Thymus (tissue), 14 donors: ENCODE measurements at places on chromosomes 6 and 20. TPM values are rescaled to one million over a fixed set of nuclear protein-coding genes. Genes with fewer than 3 reads are reported as not detected.
A peak's percentile ranks its signal among the peaks of the same experiment; 100 is the strongest.

DNA sequence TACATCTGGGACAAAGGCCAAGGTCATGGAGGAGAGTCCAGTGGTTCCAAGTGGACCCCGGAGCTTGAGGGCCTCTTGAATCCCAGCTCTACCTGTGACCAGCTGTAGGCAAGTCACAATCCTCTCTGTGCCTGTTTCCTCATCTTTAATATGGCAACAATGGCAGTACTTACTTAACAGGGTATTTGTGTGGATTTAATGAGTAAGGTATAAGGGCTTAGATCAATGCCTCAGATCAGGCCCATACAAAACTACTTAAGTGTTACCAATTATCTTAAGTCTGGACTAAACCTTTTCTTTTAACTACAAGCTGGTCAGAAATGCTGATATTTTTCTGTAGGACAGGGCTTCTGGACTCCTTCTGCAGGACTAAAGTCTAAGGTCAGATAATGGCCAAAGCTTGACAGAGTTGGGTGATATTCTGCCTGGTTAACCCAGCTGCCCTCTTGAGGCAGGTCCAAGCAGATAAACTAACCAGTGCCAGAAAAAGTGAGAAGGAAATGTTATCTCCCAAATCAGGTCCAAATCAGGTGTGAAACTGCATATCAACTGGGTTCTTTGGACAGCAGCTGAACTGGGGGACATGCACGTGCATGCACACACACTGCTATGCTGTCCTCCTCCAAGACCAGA lies 2.2 kb downstream of the SULF2 start:
- no peaks in the 10 kb centered on the region for H3K36me3 ChIP-seq
- H3K4me3 ChIP-seq, result no peak overlapping the region
- H3K27ac ChIP-seq, result no peak overlapping the region
- H3K4me1 ChIP-seq, result no peaks in the 10 kb centered on the region

- H3K36me3 ChIP-seq, result no peaks in the 10 kb centered on the region
- no peaks in the 10 kb centered on the region for H3K4me1 ChIP-seq
- no peak overlapping the region for H3K27ac ChIP-seq
- H3K27me3 ChIP-seq, result peaks cover 43% of the 10 kb centered on the region
Observed at GRCh38 chr6:132404736-132405135, 3.5 kb upstream of the MOXD1 start.

- DNase-seq, result no peak
- H3K4me1 ChIP-seq, result no peaks in the 10 kb centered on the region
- no peak overlapping the region for H3K4me3 ChIP-seq
- H3K27ac ChIP-seq, result no peak overlapping the region
Observed at GRCh38 chr6:71502956-71503355, 214.3 kb downstream of the OGFRL1 start.

DNA sequence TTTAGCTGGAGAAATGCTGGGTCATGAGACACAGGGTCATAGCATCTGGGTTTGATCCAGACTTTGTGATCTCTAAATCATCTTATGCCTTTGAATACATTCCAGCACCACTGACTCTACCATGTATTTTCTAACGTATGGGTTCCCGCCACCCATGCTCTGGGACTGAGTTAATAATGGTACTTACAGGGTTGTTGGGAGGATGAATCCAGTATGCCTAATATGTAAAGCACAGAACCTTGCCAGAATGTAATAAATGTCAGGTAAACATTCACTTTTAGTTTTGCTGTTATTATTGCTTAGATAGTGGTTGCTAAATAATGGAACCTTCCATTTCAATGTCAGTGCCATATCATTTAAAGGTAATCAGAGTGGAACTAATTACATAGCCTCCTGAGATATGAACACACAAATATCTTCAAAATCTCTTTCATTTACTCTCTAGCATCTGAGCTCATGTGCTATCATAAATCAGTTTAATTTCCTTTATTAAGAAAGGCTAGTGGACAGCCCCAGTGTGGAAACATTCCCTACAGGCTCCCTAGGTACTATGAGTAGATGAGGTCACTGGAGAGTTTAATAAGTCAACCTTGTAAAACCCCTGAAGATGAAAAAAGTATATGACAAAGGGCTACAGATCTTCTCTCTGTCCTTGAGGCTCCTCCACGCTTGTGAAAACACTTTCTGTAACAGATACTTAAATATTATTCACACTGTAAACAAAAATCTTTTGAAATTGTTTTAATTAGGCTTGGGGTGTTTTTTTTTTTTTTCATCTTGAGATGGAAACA lies 226.6 kb downstream of the ALDH8A1 start:
- H3K4me3 ChIP-seq, result no peak overlapping the region
- no peaks in the 10 kb centered on the region for H3K27me3 ChIP-seq
- DNase-seq, result no peak
- no peaks in the 10 kb centered on the region for H3K4me1 ChIP-seq

- no peaks in the 10 kb centered on the region for H3K36me3 ChIP-seq
- H3K27ac ChIP-seq, result no peak overlapping the region
- no peaks in the 10 kb centered on the region for H3K27me3 ChIP-seq
- DNase-seq, result no peak
- H3K4me1 ChIP-seq, result no peaks in the 10 kb centered on the region
- no peak overlapping the region for H3K4me3 ChIP-seq
Observed at GRCh38 chr6:140987364-140988155, 1145.2 kb upstream of the GJE1 start.

DNA sequence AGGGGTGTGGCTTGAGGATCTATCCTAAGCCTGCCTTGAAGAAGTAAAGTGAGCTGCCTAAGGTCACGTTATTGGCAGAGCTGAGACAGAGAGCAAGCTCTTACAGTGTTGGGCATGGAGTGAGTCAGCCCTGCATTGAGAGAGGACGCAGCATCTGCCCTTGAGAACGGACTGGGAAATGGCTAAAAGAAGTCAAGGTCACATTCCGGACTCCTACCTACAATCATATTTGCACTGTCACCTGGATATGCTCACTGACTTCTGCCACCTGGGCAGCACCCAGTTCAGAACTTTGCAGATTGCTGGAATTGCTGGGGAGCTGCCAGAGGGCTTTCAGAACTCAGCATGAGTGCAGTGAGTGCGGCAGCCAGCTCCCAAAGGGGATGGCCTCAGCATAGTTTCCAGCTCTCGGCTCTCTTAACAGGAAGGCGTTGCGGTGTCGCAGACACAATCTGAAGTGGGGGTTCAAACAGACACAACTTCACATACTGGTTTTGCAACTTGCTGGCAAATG lies 199.3 kb upstream of the SGK1 start:
- no peak overlapping the region for H3K4me3 ChIP-seq
- H3K36me3 ChIP-seq, result no peaks in the 10 kb centered on the region
- DNase-seq, result peak; percentile 34
- no peaks in the 10 kb centered on the region for H3K27me3 ChIP-seq
- peaks cover 30% of the 10 kb centered on the region for H3K4me1 ChIP-seq

DNA sequence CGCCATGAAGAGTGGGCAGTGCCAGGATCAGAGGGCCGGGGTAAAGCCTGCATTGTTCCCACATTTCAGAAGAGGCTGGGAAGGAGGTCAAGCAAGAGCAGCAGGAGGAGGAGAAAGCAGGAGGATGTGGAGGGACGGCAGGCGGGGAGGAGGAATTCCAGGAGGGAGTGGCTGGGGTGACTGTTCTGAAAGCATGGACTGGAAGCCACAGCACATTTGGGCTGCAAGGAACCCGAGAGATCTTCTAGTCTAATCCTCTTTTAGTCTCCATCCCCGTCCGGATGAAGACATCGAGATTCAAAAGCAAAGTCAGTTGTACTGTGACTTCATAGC lies 76.9 kb downstream of the FAM50B start:
- H3K4me3 ChIP-seq, result no peak overlapping the region
- no peaks in the 10 kb centered on the region for H3K36me3 ChIP-seq
- H3K27me3 ChIP-seq, result peaks cover 2% of the 10 kb centered on the region
- DNase-seq, result no peak
- no peaks in the 10 kb centered on the region for H3K4me1 ChIP-seq

DNA sequence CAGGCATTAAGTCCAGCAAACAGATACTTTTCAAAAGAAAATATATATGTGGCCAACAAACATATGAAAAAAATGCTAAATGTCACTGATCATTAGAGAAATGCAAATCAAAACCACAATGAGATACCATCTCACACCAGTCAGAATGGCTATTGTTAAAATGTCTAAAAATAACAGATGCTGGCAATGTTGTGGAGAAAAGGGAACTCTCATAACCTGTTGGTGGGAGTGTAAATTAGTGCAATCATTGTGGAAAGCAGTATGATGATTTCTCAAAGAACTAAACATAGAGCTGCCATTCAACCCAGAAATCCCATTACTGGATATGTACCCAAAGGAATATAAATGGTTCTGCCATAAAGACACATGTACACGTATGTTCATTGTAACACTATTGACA lies 20.6 kb downstream of the KCNQ5 start:
- no peak overlapping the region for H3K4me3 ChIP-seq
- no peak overlapping the region for H3K27ac ChIP-seq
- H3K4me1 ChIP-seq, result no peaks in the 10 kb centered on the region
- DNase-seq, result no peak
- no peaks in the 10 kb centered on the region for H3K27me3 ChIP-seq
- no peaks in the 10 kb centered on the region for H3K36me3 ChIP-seq

- no peaks in the 10 kb centered on the region for H3K27me3 ChIP-seq
- H3K4me1 ChIP-seq, result no peaks in the 10 kb centered on the region
- H3K36me3 ChIP-seq, result no peaks in the 10 kb centered on the region
- DNase-seq, result no peak
Observed at GRCh38 chr6:96621983-96622382, 59.1 kb downstream of the FHL5 start.

DNA sequence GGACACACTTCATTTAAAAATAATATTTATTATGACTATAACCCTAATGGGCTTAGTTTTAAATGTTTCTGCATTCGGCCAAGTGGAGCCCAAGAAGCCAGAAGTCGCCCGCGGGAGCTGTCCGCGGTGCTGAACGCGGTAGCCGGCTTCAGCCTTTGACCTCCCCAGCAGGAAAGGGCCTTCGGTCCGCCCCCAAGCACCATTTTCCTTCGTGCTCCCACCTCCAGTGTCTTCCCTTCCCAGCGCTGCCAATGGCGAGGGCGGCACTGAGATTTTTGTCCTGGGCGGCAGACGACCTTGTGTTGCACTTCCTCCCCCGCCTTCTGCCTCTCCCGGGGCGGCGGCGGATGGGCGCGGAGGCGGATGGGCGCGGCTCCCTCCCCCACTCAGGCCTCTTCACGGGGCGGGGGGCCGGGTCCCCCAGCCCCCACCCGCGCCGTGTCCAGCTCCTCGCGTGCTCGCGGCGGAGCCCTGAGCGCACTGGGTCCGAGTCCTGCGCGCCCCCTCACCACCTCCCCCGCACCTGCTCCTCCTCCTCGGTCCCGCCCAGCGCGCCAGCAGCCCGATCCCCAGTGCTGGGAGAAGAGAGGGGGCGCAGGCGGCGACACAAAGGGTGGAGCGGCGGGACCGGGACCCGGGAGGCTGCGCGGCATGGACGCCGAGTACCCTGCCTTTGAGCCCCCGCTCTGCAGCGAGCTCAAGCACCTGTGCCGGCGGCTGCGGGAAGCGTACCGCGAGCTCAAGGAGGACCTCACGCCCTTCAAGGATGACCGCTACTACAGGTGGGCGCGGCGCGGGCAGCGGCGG lies 23.6 kb upstream of the TMEM181 start:
- H3K27ac ChIP-seq, result no peak overlapping the region
- peaks cover 11% of the 10 kb centered on the region for H3K4me1 ChIP-seq
- no peaks in the 10 kb centered on the region for H3K36me3 ChIP-seq
- peaks cover 69% of the 10 kb centered on the region for H3K27me3 ChIP-seq
- DNase-seq, result peak; percentile 82

GRCh38 chr6:41040101-41040939 lies 1.3 kb upstream of the UNC5CL start:
- DNase-seq, result no peak
- H3K27ac ChIP-seq, result no peak overlapping the region
- no peaks in the 10 kb centered on the region for H3K36me3 ChIP-seq

DNA sequence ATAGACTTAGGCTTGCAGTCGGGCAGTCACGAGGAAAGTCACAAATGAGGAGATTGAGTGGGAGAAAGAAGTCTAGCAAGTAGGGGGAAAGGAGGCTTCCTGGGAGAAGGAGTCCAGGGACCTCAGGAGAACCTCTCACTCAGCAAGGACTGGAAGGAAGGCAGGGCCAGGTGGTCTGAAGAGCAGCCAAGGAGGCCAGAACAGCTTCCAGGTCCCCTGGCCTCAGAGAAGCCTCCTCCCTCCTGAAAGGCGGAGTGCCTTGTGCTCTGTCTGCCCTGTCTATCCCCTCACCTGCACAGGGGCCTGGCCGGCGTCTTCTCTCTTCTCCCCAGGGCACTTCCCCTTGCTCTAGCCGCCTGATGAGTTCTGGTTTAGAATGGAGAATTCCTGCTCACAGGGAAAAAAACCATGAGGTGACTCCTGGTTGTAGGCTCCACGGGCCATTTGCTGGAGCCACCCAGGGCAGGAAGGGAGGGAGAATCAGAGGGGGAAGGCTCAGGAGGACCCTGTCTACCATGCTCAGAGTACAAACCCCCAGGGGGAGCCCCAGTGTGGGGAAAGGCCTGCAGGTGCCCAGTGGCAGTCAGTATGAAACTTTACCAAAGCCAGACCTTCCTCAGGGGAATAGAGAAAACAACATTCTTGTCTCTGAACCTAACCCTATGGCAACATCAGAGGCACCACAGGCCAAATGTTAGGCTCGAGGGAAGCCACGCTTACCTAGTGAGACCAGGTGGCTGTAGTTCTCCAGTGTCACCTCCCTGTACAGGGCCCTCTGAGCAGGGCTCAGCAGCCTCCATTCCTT lies 11.2 kb downstream of the ZNF337 start:
- H3K36me3 ChIP-seq, result peaks cover 15% of the 10 kb centered on the region
- H3K27me3 ChIP-seq, result no peaks in the 10 kb centered on the region
- no peak overlapping the region for H3K4me3 ChIP-seq
- peaks cover 29% of the 10 kb centered on the region for H3K4me1 ChIP-seq
- no peak for DNase-seq

- H3K27me3 ChIP-seq, result no peaks in the 10 kb centered on the region
- DNase-seq, result no peak
- H3K4me3 ChIP-seq, result no peak overlapping the region
- no peaks in the 10 kb centered on the region for H3K4me1 ChIP-seq
- H3K36me3 ChIP-seq, result no peaks in the 10 kb centered on the region
- no peak overlapping the region for H3K27ac ChIP-seq
Observed at GRCh38 chr6:137269803-137270202, 50.6 kb upstream of the IFNGR1 start.

DNA sequence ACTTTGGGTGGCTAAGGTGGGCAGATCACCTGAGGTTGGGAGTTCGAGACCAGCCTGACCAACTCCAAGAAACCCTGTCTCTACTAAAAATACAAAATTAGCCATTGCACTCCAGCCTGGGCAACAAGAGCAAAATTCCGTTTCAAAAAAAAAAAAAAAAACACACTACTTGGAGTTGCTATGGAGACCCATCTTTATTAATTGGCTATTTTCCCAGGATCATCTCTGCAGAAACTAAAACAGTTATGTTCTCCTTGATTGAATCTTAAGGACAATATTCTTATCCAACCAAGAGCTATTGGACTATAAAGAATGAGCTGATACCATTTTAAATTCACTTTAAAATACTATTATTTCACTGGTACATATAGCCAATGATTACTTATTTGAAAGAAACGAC lies 14.7 kb downstream of the AKIRIN2 start:
- peaks cover 7% of the 10 kb centered on the region for H3K4me1 ChIP-seq
- H3K36me3 ChIP-seq, result peaks cover 8% of the 10 kb centered on the region
- H3K27ac ChIP-seq, result no peak overlapping the region

- peaks cover 75% of the 10 kb centered on the region for H3K4me1 ChIP-seq
- H3K27ac ChIP-seq, result peak overlapping the region; percentile 96
- no peaks in the 10 kb centered on the region for H3K36me3 ChIP-seq
- H3K4me3 ChIP-seq, result peak overlapping the region; percentile 24
Observed at GRCh38 chr6:14635195-14635594, 517.6 kb downstream of the CD83 start.

- no peak overlapping the region for H3K27ac ChIP-seq
- no peaks in the 10 kb centered on the region for H3K36me3 ChIP-seq
- no peak overlapping the region for H3K4me3 ChIP-seq
Observed at GRCh38 chr6:34546551-34547321, 9.4 kb downstream of the SPDEF start.

MBOAT1 gene
- 2.3 TPM for polyA plus RNA-seq

COX7A2 gene
- polyA plus RNA-seq, result 422 TPM

FITM2 gene
- 2.6 TPM for polyA plus RNA-seq

HSD17B8 gene
- 15.7 TPM for polyA plus RNA-seq

BCAS1 gene
- polyA plus RNA-seq, result 1.5 TPM

MLN gene
- polyA plus RNA-seq, result 8.7 TPM
